ENCODE measurements at places on chromosomes 16 and 17.

DNA sequence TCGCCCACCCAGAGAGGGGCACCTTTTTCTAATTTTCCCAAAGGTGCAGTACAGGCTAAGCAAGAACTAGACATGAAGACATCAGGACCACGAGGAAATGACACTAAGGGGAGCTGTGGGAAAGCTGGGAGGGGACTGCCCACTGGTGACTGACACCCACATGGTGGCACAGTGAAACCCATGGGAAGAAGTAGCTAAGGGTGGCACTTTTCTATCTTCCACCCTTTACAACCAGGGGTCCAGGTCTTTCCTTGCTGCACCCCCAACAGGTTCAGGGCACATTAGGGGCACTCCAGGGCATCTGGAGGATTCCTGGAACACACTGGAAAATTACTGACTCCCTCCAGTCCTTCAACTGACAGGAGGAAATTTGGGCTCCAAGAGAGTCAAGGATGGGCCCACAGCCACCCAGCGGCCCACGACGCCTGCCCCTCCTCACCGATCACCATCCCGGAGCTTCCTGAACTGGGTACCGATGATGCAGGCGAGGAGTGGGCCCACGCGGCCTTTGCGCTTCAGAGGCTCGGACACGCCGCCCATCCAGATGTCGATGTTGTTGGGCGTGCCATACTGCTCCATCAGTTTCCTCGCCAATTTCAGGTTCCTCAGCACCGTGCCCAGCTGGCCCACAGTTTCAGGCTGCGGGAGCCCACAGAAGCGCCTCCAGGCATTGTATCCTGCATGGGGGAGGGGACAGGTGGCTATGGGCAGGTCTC, 9.4 kb downstream of the MPO start:
- no peak for DNase-seq

- DNase-seq, result no peak
Measured at GRCh38 chr16:87212026-87212425, 105.2 kb downstream of the C16orf95 start.

DNA sequence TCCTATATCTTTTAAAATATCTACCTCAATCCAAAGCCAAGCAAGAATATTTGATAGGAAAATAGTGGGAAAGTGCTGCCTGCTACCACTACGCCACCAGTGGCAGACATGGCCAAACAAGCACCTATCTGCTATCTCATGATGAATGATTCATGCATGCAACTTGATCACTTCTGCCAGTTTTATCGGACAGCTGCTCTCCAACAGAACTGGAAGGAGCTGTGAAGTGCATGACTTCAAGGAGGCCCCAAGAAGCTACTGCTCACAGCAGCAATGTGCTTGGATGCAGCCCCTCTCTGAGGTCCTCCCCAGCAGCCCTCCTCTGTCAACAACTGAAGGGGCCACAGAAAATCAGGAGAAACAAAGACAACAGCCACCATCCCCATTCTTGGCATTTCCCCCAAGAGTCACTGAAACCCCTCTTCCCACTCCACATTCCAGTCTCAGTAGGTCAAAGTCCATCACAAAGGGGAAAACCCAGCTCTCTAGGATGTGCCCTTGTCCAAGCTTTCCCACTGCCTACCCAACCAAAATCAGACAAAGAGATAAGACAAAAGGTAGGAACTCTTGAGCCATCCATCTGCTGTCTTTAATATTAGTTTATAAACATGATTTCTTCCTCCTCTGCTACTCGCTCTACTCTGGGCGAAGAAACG, 215.3 kb downstream of the C16orf78 start:
- DNase-seq, result no peak

DNA sequence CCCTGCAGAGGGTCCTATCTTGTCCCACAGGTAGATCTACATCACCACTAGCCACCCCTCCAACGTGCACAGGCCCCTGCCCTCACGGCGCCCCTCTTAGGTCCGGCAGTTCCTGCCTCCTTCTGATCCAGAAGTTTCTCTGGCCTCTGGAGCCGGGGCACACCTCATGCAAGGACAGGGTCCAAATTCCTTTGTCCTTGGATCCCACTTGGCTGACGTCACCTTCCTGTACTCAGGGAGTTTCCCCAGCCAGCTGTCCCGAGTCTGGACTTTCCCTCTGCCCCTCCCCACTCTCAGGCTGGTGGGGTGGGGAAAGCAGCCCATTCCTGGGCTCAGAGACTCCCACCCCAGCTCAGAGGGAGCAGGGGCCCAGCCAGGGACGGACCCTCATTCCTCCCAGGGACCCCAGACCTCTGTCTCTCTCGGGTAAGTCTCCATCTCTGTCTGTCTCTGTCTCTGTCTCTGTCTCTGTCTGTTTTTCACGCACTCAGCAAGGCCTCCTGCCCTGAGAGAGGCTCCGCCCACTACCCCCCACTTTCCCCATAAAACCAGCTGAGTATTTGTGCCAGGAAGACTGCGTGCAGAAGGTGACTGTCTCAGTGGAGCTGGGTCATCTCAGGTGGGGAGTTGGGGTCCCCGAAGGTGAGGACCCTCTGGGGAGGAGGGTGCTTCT, at the start of gene IL32:
Gene IL32 (plus strand): TSS at position 572 of the 673 bp plus-strand sequence. CDS start 172 bp downstream, outside the sequence.
- no peak for DNase-seq

DNA sequence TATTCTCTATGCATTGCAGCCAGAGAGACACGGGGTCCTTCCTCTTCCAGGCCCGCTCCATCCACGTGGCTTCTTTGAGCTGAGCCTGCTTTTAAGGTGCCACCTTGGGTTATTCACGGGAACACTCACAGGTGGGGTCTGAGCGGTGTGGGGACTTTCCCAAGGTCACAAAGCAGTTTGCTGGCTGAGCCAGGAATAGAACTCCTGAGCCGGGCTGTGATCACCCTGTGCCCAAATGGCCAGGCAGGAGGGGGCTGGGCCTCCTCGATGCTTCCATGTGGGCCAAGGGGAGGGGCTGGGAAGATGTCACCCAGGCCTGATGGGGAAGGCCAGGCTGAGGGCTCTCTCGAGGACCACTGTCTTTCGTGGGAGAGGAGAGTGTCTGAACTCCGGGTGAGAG, 13.0 kb upstream of the GSE1 start:
- DNase-seq, result no peak

DNA sequence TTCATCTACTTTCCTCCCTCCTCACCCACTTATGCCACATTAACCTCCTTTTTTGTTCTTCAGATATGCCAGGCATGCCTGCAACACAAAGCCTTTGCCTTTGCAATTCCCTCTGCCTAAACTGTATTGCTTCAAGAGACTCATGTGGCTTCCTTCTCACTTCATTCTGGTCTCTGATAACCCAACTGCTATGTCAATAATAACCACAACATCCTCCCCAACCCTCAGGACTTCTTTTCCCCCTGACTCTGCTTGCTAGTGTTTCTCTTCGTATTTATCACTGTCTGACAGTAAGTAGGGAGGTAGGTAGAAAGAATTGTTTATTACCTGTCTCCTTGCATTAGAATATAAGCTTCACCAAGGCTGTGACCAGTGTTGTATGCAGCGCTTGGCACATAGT, 22.4 kb downstream of the RBL2 start:
- no peak for DNase-seq

All from SK-N-DZ (cell line).